Nephron progenitor cell (in vitro differentiated cells): ENCODE measurements at places on chromosomes 11 and 22.
A peak's percentile ranks its signal among the peaks of the same experiment; 100 is the strongest.

GRCh38 chr22:39907605-39908097 is 6.8 kb downstream of the GRAP2 start:
- no peak for DNase-seq

- no peak for DNase-seq
Measured at GRCh38 chr22:30856741-30857502, 111.7 kb downstream of the MORC2 start.

DNA sequence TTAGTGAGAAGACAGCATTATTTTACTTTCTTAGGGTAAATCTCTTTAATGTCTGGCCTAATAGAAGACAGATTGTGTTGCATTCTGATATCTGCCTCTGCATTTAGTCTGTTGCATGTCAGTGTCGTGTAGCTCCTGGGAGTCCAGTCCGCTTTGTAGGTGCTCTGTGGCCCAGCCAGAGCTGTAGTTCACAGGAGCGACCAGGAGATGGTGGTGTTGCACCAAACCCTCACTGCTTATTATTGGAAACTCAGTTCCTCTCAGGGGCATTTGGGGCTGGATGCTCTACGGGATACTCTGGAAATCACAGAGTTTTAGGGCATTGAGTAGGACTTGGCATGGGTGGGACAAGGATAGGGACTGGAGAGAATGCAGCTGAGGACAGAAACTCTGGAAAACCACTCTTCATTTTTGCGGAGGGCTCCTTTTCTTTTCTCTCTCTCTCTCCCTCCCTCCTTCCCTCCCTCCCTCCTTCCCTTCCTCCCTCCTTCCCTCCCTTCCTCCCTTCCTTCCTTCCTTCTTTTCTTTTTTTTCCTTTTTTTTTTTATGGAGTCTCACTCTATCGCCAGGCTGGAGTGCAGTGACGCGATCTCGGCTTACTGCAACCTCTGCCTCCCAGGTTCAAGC is 21.7 kb downstream of the MIAT start:
- DNase-seq: peak; percentile 85

DNA sequence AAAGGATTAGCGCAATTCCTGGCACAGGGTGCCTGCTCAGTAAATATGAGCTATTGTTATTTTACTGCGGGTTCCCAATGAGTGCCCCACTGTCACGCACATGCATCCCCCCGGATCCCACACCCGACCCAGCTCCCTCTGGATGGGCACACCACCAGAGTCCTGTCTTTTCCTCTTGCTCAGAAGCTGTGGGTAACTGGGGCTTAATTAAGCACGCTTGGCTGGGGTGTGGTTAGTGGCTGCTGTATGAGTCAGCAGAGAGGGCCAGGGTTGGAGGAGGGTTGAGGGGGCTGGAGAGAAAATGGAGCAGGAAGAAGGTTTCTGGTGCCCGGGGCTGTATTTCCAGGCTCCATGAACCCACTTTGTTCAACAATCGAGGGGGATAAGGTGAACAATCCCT is 30.3 kb upstream of the NECTIN1 start:
- no peak for DNase-seq

- DNase-seq: no peak
Measured at GRCh38 chr11:114228435-114229411, 67.5 kb upstream of the NNMT start.

DNA sequence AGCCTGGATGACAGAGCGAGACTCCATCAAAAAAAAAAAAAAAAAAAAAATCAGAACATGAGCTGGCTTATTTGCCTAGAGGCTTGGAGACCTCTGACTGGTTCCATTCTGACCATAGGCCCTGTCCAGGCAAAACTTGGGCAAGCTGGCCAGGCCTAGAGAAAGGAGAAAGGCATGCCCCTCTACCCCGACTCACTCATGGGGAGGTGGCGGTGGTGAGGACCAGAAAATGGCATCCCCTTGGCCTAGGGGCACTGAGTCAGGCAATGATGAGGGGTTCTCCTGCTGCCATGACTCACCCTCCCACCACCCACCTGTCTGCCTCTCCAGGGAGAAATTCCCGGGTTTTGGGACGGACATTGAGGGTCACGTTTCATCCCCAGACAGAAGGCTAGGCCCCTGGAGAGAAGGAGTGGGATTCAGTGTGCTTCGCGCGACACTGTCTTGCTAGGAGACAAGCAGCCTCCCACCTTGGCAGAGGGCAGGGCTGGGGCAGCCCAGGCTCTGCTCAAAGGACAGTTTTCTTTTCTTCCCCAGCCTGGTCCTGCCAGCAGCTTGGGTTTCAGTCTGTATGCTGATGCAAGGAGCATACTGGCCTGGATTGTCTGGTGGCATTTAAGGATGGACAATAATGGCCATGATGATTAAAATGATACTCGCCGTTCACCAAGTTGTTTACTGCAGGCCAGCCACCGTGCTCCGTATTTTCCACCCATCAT is 17.2 kb downstream of the TOB2 start:
- DNase-seq: no peak

DNA sequence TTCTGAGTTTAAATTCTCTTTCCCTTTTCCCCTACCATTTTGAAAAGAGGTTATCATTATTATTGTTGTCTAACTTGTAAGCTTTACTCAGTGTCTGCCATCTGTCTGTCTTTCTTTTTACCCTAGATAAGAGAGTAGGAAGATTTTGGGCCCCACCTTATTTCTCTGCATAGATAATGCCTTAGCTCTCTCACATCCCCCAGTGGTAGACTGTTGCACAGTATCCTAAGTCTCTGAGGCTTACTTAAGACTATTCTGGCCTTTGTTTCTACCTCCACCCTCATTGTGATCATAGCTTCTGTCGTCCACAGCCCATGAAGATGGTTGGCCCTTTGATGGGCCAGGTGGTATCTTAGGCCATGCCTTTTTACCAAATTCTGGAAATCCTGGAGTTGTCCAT is 3.6 kb upstream of the OR51L1 start:
- no peak for DNase-seq

- no peak for DNase-seq
Measured at GRCh38 chr11:65492637-65493366, 6.0 kb upstream of the MALAT1 start.

GRCh38 chr11:44758983-44759382 is 32.2 kb downstream of the TSPAN18 start:
- DNase-seq: no peak

DNA sequence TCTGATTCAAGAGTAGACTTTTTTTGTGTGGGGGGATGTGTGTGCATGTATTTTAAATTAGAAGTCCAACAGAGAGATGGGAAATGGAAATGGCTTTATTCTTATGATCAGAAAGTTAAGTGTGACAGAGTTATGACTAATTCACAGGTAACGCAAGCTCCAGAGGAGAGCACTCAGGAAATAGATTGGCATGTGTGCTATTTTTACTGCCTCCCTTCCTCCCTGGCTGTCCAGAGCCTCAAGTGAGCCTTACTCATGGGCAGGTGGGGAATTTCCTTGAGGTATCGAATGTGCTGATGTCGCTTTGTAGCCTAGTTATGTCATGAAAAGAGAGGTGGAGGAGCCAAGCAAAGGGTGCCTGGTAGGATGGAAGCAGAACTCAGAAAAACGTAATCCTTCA is 70.3 kb upstream of the BDNF start:
- DNase-seq: no peak

GRCh38 chr22:23563111-23563510 is 17.0 kb downstream of the IGLL1 start:
- DNase-seq: no peak

DNA sequence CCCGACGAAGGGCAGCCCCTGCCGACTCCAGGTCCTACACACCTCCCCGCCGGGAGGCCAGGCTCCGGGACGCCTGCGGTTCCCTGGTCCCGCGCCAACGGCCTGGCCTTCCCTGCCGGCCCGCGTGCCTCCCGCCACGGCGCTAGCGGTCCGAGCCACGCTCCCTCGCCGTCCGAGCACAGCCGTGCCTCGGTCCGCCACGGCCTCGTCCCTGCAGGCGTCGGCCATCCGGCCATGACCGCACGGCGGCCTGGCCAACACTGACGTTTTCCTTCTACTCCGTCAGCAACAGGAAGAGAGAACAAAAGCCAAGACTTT is 532 bp downstream of the EIF4G2 start:
- no peak for DNase-seq

GRCh38 chr11:33329705-33330329 is 72.6 kb downstream of the HIPK3 start:
- peak; percentile 16 for DNase-seq

DNA sequence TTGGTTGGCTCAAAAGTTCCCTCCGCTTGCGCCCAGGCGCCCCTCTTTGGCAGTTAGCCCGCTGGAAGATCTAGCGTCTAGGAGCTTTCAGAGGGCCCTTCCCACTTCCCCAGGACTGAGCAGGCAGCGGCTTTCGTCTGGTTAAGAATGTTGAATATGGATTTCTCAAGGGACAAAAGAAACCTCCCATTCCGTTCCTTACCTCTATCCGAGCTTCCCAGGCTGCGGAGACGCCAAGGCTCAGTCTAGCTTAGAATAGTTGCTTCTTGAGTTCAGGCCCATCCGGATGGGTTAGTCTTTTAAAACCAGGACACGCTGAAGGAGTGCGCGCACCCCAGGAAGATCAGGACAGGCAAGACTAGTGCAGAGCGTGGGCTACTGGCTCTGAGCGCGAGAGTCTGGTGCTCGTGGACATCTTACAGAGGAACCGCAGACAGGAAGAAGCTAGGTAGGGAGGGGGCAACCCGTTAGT is 1.6 kb downstream of the NELL1 start:
- peak; percentile 10 for DNase-seq

DNA sequence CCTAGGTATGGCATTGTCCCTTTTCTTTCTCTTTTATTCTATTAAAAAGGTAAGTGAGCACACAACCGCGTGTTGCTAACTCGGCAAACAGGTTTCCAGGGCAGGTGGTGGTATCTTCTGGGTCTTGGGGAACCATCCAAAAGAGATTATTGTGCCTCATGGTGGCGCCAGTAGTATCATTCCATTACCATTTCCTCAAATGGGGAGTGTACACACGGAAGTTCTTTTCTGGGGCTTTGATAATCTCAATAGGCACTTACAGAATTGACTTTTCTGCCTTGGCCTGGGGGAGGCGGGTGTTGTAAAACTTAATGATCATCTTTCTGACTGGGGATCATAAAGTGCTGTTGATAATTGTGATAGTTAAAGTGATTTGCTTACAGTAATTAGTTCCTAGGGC is 234.1 kb downstream of the KIRREL3 start:
- DNase-seq: no peak

GRCh38 chr11:12161603-12162350 is 51.4 kb downstream of the MICAL2 start:
- no peak for DNase-seq

GRCh38 chr11:71245601-71246391 is 6.6 kb downstream of the SHANK2 start:
- no peak for DNase-seq
